NCI-H1417 (cell line): ENCODE measurements at places on chromosomes 5 and 9.

GRCh38 chr5:88502179-88503040 lies 233.8 kb upstream of the TMEM161B start:
- no peak for DNase-seq

DNA sequence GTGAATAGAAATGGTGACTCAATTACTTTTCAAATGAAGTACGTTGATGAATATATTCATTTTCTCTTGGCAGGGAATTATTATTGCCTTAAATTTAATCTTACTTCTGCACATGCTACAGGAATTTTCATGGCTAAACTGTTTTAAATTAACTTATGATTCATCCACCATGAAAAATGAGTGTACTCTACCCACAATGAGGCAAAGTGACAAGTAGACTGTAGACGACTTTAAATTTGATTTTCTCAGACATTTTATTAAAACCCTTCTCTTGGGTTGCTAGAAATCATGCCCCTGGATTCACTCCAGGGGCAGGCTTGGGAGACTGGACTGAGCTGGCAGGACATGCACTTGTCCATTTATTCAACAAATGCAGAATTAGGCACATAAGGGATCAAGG lies 23.5 kb upstream of the ERAP2 start:
- DNase-seq = no peak

- DNase-seq = no peak
Observed at GRCh38 chr5:41796061-41796460, 74.2 kb downstream of the OXCT1 start.

- no peak for DNase-seq
Observed at GRCh38 chr5:170582644-170583330, 79.0 kb downstream of the KCNIP1 start.

GRCh38 chr9:30661925-30662324 lies 1722.5 kb upstream of the ACO1 start:
- no peak for DNase-seq

GRCh38 chr5:151740336-151740942 lies 18.0 kb downstream of the ATOX1 start:
- peak; percentile 43 for DNase-seq

DNA sequence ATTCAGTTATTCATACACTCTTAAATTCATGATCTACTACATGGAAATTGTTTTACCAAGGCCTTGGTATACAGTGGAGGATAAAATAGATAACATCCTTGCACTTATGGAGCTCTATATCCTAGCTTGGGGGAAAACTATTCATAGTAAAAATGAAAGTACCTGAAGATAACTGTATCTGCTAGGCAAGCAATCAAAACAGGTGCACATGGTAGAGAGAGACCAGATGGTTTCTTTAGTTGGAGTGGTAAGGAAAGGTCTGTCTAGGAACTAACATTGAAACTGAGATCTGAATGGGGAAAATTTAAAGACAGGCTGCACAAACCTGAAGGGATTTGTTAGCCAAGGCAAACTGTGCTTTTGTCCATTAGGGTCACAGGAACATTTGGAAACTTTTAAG lies 11.1 kb upstream of the SLCO4C1 start:
- no peak for DNase-seq

- DNase-seq = no peak
Observed at GRCh38 chr9:127550751-127551150, 61.3 kb upstream of the STXBP1 start.

- no peak for DNase-seq
Observed at GRCh38 chr5:10691826-10692785, 68.9 kb downstream of the DAP start.
